ENCODE measurements at places on chromosomes 4 and X.

DNA sequence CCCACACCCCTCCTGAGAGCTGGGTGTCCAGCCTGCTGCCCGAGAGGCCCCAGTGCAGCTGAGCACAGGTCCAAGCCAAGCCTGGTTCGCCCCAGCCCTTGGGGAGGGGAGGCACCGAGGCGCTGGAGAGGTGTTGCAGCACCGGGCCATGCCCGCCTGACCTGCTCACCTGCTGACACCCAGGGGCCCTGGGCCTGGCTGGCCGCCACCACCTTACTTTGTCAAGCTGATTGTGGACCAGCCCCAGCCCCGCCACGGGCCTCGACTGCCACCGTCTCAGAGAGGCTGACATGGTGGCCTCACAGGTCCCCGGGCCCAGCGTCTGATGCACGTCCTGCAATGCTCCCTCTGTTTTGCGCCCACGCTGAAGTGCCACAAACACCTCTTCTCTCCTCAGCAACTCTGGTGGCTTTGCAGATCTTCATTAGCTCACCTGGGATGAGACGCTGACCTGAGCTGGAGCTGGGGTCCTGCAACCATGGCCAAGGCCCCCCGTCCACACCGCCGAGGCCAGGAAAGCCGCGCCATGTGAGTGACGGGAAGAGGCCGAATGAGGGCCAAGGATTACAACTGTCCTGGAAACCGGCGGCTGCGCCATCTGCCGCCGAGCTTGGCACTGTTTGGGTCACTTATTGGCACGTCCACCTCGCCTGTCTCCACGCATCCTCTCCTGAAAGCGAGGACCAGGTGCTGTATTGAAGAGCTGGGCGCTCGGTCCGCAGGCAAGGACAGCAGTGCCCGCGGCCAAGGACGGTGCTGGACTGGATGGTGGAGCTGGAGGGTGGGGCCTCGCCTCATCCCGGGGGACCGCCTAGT, 7.6 kb downstream of the CPLX1 start:
- DNase-seq: no peak

DNA sequence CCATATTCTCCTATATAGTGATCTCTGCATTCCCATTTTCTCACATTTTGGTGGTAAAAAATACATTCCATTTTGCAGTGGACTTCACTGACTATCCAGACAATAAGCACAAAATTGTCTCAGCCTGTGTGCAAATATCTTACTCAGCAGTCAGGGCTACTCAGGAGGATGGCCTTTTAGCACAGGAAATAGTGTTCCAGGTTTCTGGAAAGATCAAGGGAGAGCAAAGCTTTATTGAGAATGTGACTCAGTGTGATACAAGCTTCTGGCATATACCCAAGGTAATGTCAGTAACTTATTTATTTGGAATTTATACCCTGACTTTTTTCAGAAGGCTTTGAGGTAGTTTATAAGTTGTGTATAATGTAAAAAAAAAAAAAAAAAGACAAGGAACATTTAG, 233.4 kb downstream of the TEX13A start:
- DNase-seq: no peak

DNA sequence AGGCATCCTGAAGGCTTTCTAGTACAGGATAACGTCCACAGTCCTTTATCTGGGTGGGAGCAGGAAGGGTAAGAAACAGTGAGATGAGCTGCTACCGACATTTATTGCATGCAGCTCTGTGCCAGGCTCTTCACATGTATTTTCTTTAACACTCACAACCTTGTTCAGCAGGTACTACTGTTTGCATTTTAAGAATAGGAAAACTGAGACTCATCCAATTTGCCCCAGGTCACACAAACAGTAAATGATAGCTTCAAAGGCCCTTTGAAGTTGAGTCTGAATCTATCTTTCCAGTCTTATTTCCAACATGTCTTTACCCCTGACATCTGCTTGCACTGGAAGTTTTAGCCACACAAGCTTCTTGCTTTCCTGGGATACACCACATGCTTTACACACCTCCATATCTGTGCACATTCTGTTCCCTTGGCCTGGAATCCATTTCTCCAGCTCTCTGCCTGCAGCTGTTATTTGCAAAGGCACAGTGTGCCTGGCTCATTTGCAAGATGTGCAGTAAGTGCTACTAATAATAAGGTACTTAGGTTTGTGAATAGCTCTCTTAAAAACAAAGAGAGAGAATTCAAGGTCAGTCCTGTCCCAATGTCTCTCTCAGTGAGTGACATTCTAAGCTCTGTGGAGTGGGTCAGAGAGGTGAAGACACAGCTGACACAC, 61.2 kb downstream of the METTL14 start:
- no peak for DNase-seq

GRCh38 chrX:23901805-23902204, 5.9 kb downstream of the APOO start:
- no peak for DNase-seq

DNA sequence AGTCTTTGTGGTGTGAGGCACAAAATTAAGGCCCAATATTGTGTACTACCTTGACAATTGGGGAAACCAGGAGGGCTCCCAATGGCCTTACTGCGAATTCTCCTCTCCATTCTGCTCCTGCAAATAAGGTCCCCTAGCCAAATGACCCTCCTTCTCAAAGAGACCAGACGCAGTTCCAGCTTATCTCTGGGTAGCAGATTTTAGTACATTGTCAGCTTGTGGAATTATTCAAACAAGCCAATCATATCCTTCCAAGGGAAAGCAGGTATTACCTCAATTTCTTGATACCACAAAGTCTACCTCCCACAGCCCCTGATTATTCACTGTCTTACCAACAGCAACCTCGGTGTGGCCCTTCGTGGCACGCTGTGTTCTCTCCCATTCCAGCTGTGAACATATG, 7.8 kb upstream of the ZBTB33 start:
- no peak for DNase-seq

DNA sequence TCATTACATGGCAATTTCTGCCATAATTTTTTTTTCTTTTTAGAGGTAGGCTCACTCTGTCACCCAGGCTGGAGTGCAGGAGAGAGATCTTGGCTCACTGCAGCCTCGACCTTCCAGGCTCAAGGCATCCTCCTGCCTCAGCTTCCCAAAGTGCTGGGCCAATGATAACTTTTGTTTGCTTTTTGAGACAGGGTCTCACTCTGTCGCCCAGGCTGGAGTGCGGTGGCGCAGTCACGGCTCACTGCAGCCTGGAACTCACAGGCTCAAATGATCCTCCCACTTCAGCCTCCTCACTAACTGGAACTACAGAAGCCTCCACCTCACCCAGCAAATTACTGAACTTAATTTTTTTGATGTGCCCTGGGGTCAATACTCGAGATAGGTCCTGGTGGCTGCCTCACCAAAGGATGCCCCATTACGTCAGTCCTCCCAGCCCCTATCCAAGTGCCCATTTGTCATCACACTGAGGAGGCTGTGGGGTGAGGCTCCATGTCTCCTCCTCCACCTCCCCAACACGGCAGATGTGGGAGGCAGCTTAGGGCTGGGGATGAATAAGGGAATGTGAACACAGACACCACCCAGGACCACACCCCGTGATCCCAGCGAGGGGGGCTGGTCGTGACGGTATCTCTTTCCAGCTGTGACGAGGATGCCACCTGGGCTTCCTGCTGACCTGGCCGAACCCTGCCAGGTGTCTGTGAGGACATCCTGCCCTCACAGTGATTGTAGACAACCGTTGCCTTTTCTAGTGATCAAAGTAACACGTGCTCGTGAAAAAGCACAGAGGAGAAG, 12.4 kb upstream of the NKX1-1 start:
- DNase-seq: no peak
